ENCODE measurements at places on chromosomes 11 and 22.
A peak's percentile ranks its signal among the peaks of the same experiment; 100 is the strongest.

DNA sequence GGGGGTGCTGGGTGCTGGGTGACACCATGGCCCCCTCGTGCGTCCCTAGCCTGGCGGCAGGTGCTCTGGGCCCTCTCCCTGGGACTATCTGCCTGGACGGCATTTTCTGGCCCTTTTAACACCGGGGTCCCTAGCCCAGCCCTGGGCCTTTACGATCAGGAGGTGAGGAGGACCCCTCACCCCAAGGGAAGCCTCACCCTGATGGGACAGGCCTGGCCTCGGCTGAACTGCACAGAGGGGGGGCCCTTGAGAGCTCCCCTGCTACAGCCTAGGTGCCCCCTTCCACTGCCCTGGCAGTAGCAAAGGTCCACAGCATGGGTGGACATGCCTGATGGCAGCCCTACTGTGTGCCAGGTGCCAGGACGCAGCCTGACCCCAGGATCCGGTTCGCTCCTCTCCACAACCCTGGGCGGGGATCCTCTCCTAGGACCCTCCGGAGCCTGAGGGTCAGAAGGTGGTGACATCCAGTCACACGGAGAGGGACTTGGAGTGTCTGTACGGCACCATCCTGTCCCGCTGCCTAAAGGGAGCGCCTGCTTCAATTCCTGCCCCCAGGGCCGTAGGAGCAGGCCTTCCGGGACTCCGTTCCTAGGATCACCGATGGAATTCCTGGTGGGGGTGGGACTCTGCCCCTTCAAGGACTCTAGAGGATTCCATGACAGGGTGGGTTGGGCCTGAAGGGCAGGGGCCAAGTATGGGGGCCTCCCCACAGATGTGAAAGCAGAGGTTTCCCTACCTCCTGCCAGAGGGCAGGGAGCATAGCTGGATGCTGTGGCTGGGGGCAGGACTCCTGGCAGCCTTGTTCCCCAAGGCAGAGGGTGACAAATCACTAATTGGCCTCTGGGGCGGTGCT, 33.0 kb upstream of the TH start:
- H3K36me3 ChIP-seq = no peaks in the 10 kb centered on the region
- no peak overlapping the region for H3K4me3 ChIP-seq
- H3K4me1 ChIP-seq = peaks cover 15% of the 10 kb centered on the region
- no peak overlapping the region for H3K27ac ChIP-seq

DNA sequence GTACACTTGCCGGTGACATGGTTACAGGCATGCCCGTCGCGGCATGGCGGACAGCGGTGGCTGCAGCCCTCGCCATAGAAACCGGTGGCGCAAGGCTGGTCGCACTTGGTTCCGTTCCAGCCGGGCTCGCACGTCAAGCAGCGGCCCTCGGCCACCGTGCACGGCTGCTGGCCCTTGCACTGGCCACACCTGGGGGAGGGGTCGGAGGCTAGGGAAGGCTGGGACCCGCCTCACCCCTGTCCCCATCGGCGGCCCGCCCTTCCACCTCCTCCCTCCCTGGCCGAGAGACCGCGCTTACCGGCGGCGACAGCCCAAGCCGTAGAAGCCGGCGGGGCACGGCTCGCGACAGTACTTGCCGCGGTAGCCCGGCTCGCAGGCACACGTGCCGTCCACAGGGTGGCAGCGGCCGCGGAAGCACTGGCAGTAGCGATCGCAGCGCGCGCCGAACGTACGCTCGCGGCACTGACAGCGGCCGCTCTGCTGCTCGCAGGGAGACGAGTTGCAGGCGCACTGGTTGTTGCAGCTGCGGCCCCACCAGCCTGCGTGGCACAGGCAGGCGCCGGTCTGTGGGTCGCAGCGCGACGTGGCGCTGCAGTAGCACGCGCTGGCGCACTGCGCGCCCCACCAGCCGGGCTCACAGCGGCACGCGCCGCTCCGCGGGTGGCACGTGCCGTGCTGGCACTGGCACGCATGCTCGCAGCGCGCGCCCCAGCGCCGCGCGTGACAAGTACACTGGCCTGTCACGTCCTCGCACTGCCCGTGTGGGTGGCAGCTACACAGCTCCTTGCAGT, 6.7 kb downstream of the SCARF2 start:
- no peaks in the 10 kb centered on the region for H3K27me3 ChIP-seq
- DNase-seq = peak; percentile 56
- H3K4me1 ChIP-seq = no peaks in the 10 kb centered on the region
- H3K27ac ChIP-seq = no peak overlapping the region
- no peak overlapping the region for H3K4me3 ChIP-seq

DNA sequence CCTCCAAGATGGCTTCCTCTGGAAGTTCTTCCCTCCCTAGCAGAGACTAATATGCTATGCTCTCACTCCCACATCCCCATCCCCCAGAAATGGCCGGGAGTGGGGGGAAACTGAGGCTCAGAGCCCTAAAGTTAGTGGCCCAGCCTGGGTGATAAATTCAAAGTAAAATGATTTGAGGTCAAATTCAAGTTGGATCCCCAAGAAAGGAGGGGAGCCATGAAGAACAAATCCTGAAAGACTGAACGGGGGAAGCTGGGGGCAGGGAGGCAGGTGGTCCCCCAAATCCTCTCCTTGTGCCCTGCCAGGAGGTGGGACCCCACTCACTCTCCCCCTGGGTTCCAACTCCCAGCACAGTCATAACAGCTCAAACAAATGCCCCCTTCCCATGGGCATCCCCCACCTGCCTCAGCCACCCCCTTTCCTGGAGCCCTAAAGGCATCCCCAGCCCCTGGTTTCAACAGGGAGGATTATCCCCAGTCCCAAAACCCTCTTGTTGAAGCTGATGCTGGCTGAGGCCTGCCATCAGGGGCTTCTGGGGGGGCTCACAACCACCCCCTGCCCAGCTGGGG, 1.1 kb downstream of the CBX6 start:
- H3K36me3 ChIP-seq = peaks cover 26% of the 10 kb centered on the region
- peak overlapping the region; percentile 87 for H3K4me3 ChIP-seq
- peaks cover 4% of the 10 kb centered on the region for H3K4me1 ChIP-seq
- peak overlapping the region; percentile 23 for H3K27ac ChIP-seq
- DNase-seq = no peak

- H3K27me3 ChIP-seq = no peaks in the 10 kb centered on the region
- no peaks in the 10 kb centered on the region for H3K4me1 ChIP-seq
- H3K36me3 ChIP-seq = no peaks in the 10 kb centered on the region
- H3K4me3 ChIP-seq = no peak overlapping the region
These were observed 75.4 kb upstream of the RTL6 start for GRCh38 chr22:44573451-44573850.

GRCh38 chr11:134170177-134170918, 53.4 kb downstream of the NCAPD3 start:
- H3K4me3 ChIP-seq = no peak overlapping the region
- DNase-seq = no peak
- peaks cover 48% of the 10 kb centered on the region for H3K36me3 ChIP-seq

DNA sequence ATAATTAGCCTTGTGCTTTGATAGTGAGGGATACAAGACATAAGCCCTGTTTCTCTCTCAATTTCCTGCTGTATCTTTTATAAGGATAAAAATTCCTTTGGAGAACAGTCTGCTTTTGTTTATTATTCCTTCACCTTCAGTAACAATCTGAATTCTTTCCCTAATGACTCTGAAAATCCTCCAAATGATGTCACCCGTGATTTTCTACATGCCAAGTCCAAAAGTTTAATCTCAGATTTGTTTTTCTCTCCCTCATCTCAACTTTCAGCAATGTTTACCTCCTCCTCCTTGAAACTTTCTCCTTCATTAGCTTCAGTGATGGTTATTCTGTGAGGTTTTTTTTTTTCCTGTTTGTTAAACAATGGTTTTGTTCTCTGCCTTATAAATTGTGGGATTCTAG, 2.2 kb downstream of the OR51E2 start:
- H3K4me3 ChIP-seq = no peak overlapping the region
- H3K27me3 ChIP-seq = no peaks in the 10 kb centered on the region
- H3K36me3 ChIP-seq = no peaks in the 10 kb centered on the region
- no peak for DNase-seq
- no peaks in the 10 kb centered on the region for H3K4me1 ChIP-seq

GRCh38 chr11:16365581-16366228, 9.4 kb upstream of the SOX6 start:
- no peaks in the 10 kb centered on the region for H3K27me3 ChIP-seq
- H3K36me3 ChIP-seq = no peaks in the 10 kb centered on the region
- no peak for DNase-seq
- no peak overlapping the region for H3K27ac ChIP-seq
- no peaks in the 10 kb centered on the region for H3K4me1 ChIP-seq

DNA sequence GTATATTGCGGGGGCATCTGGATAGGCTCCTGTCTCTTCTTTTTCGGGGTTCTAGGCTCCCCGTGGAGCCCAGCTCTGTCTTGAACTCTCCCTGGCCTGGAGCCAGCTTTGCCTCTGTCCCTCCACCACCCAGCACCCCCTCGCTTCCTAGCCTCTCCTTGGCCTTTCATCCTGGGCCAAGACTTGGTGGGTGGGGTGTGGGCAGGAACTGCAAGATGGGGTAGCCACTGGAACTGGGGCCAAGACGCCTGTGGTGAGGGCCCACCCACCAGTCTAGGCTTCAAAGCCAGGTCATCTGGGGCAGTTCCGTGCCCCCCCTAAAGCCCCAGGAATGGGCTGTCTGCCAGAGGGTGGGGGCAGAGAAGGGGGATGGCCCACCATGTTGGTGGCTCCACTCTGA, 1.7 kb upstream of the CRYBB1 start:
- no peaks in the 10 kb centered on the region for H3K36me3 ChIP-seq
- DNase-seq = no peak
- no peak overlapping the region for H3K27ac ChIP-seq
- H3K4me1 ChIP-seq = no peaks in the 10 kb centered on the region

- no peaks in the 10 kb centered on the region for H3K27me3 ChIP-seq
- H3K36me3 ChIP-seq = peaks cover 67% of the 10 kb centered on the region
- H3K4me3 ChIP-seq = peak overlapping the region; percentile 38
- DNase-seq = peak; percentile 77
- peak overlapping the region; percentile 90 for H3K27ac ChIP-seq
- H3K4me1 ChIP-seq = peaks cover 21% of the 10 kb centered on the region
These were observed 3.8 kb downstream of the SMTN start for GRCh38 chr22:31084811-31085492.

DNA sequence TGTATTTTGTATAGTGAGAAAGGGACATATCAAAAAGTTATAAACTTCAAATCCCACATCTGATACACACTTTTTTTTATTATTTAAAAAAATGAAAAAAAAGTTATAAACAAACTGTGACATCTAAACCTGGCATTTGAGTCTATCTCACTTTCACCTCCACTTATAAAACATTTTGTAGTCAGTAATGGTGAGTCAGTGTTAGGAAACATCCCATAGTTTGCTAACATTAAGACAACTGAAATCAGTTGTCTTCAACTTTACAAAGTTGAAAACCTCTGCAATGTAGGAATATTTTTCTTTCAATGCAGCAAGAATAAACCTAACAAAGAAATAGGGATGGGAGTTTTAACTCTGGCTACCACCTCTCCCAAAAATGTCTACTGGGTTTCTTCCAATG, 47.7 kb downstream of the SLC35F2 start:
- no peaks in the 10 kb centered on the region for H3K4me1 ChIP-seq
- DNase-seq = no peak
- H3K27ac ChIP-seq = no peak overlapping the region
- no peak overlapping the region for H3K4me3 ChIP-seq

- H3K4me3 ChIP-seq = no peak overlapping the region
- DNase-seq = no peak
- H3K4me1 ChIP-seq = no peaks in the 10 kb centered on the region
- H3K27me3 ChIP-seq = no peaks in the 10 kb centered on the region
- peaks cover 34% of the 10 kb centered on the region for H3K36me3 ChIP-seq
These were observed 19.1 kb downstream of the HIRA start for GRCh38 chr22:19412478-19412877.

DNA sequence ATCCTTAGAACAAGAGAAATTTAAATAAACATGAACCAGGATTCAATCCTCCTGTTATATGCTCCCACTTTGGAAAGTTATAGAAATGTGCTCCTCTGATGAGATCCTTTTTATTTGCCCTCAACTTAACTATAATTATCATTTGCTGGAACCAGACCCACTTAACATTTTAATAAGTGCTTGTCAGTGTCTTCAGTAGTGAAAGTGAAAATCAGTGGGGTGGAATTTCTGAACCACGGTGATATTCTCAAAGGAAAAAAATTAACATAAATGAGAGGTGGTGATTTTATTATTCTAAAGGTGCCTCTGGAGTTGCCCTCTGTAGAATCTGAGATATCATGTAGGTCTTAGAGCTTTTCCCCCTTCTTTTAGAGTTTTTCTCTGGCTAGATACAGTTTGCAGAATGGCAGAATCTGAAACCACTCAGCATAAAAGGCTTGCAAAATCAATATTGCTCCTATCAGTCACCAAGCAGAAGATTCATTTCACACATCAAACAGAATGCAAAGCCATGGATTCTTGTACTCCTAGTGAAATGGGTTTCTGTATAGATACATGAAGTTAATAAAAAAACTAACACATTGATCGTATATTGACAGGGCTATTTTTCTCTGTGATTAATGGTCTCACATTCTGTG, 213.2 kb downstream of the LUZP2 start:
- no peaks in the 10 kb centered on the region for H3K36me3 ChIP-seq
- no peak overlapping the region for H3K4me3 ChIP-seq
- no peaks in the 10 kb centered on the region for H3K4me1 ChIP-seq

GRCh38 chr11:99154277-99154676, 133.5 kb downstream of the CNTN5 start:
- no peaks in the 10 kb centered on the region for H3K36me3 ChIP-seq
- H3K4me3 ChIP-seq = no peak overlapping the region
- H3K27ac ChIP-seq = no peak overlapping the region
- no peak for DNase-seq

DNA sequence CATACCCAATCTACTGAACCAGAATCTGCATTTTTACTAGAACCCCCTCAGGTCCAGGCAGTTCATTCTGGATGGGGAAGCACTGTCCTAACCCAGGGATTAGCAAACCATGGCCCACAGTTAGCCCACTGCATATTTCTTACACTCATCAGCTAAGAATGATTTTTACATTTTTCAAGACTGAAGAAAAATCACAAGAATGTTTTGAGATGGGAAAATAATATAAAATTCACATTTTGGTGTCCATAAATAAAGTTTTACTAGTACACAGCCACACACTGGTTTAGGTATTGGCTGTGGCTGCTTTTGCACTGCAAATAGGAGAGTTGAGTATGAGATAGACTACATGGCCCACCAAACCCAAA, 59.4 kb downstream of the PPFIBP2 start:
- no peak overlapping the region for H3K4me3 ChIP-seq
- H3K27ac ChIP-seq = no peak overlapping the region
- no peak for DNase-seq
- H3K27me3 ChIP-seq = no peaks in the 10 kb centered on the region
- H3K36me3 ChIP-seq = no peaks in the 10 kb centered on the region
- peaks cover 15% of the 10 kb centered on the region for H3K4me1 ChIP-seq

DNA sequence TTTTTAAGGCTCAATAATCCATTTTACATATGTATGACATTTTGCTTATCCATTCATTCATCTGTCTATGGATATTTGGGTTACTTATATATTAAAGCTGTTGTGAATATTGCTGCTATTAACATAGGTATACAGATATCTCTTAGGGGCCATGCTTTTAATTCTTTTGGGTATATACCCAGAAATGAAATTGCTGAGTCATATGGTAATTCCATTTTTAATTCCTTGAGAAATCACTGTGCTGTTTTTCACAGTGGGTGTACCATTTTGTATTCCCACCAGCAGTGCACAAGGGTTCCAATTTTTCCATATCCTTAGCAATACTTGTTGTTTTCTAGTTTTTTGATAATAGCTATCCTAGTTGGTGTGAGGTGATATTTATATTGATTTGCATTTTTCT, 19.0 kb downstream of the PRMT3 start:
- no peaks in the 10 kb centered on the region for H3K27me3 ChIP-seq
- H3K36me3 ChIP-seq = peaks cover 85% of the 10 kb centered on the region
- no peak overlapping the region for H3K27ac ChIP-seq
- no peak for DNase-seq
- H3K4me3 ChIP-seq = no peak overlapping the region
